ENCODE measurements at places on chromosomes 7 and 10.

GRCh38 chr7:37234928-37235327 is 213.7 kb downstream of the ELMO1 start:
- peak; percentile 80 for DNase-seq

- DNase-seq: no peak
Measured at GRCh38 chr7:630111-630511, 96.4 kb upstream of the DNAAF5 start.

DNA sequence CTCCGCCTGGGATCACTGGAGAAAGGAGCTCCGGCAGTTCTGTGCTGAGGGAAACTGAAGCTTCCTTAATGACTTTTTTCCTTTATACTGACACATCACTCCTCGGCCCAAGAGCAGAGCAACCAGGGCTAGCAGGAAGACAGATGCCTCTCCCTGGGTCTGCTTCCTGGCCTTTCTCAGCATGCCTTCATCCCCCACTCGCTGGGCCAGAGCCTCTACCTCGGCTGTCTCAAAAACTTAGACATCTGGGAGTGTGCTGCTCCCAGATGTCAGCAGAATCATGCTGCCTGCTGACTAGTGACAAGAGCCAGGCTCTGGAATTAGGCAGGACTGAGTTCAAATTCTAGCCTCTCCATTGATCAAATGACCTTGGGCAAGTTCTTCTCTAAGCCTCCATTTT is 24.4 kb upstream of the LRRC4 start:
- no peak for DNase-seq

DNA sequence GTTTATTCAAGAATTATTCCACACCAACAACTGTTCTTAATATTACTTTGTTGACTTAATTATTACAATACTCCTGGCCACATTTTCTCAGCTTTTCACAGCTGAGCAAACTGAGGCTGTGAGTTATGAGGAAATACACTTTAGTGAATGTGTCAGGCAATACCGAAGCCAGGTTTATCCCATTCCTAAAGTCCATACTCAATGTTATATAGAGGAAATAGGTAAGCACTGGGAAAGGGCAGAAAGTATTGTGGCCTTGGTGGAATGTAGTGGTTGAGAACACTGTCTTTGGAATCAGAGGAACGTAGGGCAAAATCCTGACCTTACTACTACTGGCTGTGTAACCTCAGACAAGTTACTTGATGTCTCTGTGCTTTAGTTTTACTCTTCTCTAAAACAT is 110.8 kb downstream of the CD36 start:
- DNase-seq: no peak

DNA sequence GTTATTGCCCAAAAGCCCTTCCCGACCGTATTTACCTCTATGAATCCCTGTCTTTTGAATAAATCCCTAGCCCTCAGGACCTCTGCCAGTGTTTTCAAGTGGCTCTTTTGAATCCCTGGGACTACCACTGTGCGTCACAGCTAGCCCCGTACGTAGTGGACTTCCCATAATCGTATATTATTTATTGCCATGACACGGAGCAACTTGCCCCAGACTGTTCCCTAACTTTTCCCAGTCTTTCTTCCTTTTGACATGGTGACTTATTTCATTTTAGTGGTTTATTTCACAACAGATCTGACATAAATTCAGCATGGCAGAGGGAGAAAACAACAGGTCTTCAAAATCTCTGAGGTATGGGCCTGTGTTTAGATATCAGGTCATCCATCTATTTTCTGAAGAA is 318.6 kb upstream of the KLF6 start:
- DNase-seq: no peak
